CD4-positive, alpha-beta T cell treated with Interleukin-6 at 100 ng/mL for 8 hours (primary cell): ENCODE measurements at places on chromosomes 12 and 14.

DNA sequence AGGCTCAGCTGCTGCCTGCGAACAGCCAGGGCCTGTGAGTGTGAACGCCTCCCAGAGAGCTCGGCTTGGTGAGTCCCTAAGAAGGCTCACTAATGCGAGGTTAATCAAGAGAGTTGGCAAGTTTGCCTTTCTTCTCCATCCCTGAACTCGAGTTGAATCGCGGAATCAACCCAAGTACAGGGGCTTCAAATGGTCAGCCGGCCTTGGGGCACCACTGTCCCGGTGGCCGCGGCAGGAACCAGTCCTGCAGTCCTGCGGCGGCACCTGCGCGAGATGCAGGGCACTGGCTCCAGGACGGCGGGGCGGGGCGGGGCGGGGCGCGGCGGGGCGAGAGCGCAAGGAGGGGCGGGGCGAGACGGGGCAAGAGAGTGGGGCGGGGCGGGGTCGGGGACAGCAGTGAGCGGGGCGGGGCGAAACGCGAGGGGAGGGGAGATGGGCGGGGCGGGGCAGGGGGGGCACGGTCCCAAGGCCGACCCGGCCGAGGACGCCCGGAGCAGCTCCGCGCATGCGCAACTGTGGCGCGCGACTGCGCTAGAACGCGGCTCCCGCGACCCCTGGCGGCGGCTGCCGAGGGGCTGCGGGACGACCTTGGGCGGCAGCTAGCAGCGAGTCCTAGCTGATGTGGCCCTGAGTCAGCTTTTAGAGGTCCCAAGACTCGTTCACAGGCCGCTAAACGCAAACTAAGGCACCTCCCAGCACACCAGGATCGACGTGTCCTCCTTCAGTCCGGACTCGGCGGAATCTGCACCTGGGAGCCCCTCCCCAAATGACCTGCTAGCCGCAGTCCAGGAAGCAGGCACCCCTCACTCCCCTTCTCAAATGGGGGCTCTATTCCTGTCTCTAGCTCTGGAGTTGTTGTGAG, 58.0 kb downstream of the TTC7B start:
- peak; percentile 96 for DNase-seq

DNA sequence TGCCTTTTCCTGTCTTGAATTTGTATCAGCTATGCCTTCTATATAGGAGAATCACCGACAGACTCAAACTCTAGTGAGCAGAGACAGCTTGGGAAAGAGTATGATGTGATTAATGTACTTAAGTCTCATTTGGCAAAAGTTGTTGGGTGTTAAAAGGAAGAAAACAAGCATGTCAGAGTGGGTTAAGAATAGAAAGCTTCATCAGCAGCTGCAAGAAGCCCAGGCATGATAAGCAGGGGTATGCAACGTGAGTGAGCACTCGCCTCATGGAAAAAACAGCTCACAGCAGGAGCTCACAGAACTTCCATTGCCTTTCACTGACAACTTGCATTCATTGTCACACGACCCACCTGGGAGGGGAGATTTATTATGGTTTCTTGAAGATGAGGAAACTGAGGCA, 35.9 kb upstream of the WNK1 start:
- DNase-seq = no peak

DNA sequence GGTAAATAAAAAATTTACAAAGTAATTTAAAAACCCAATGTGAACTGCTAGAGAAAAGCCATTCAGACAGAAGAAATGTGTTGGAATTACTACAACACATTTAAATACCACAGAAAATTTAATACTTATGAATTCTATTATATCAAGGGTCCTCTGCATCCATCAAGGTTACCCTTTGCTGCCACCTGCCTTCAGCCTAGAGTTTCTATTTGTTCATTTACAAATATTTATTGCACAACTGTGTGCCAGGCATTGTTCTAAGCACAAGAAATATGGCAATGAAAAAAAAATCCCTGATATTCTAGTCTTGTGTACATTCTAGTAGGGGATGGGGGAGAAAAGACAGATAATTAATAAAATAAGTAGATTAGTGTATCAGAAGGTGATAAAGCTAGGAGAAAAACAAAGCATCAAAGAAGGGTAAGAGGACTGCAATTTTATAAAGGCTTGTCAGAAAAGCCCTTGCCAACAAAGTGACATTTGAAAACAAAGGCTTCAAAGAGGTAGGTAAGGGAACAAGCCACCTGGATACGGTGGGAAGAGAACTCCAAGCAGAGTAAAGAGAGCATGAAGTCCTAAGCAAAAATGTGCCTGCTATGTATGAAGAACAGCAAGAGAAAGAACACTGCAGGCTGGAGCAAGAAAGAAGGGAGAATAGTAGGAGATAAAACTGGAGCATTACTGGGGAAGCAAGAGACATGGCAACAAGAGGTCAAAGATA, 59.1 kb upstream of the SLC6A13 start:
- DNase-seq = no peak

- no peak for DNase-seq
Observed at GRCh38 chr14:103308717-103309616, 25.1 kb upstream of the EIF5 start.

DNA sequence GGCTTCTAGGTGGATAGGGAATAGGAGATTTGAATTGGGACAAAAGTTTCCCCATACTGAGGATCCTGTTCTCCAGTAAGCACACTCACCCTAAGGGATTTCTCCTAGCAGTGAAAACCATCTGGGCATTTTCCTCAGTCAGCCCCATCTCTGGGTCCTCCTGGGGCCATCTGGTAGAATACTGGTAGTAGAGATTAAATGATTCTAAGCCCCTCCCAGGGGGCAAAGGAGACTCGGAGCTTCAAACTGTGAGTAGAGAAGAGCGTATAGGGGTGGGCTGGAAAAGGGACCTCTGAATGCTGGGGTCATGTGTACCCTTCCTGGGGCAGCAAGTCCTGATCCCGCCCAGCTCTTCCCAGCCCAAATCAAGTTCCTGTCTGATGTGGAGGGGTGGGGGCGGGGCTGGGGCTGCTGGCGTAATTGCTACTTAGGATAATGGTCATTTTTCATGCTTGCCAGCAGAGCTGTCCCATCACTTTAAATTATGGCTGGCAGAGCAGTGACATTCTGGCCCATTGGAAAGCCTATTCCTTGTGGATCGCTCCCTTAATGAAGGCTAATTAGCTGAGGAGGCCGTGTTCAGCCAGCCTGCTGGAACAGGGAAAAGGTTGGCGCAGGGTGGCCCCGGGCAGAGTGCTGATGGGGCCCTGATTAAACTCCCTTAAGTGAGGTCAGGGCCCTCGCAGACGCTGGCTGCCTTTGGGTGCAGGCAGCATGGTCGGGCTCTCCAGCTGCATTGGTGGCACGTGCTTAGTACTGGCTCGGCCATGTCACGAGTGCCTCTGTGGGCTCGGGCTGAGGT, 127.8 kb downstream of the TSPAN9 start:
- DNase-seq = no peak

DNA sequence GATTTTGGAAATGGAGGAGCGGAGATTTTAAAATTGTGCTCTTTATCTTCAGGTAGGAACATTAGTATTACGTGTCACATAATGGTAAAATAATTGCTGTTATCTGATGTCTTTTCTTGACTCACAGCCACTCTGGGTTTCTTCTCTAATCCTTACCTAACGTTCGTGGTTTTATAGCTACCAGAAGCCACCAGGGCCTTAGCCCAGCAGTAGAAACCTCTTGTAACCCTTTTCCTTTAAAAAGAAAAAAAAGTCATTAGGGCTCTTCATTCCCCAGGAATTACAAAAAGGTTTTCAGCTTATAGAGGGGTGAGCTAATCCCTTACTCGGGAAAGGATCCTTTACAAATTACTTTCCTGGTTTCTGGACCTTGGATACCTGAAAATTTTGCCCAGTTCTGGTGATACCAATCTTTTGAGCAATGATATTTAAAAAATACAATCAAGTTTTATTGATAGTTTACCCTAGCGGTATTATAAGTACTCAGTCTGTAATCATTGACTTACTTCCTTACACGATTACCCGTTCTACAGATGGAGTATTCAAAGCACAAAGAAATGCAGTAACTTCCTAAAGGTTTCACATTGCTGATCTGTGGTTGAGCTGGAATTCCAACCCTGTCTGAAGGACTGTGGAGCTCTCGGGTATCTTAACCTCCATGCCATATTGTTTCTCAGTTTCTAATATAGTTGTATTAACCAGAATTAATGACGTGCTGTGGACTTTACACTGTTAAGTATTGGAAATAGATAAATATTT, 1.6 kb downstream of the GABARAPL1 start:
- DNase-seq = no peak

GRCh38 chr12:101019667-101020066, 190.4 kb downstream of the SLC5A8 start:
- DNase-seq = no peak

DNA sequence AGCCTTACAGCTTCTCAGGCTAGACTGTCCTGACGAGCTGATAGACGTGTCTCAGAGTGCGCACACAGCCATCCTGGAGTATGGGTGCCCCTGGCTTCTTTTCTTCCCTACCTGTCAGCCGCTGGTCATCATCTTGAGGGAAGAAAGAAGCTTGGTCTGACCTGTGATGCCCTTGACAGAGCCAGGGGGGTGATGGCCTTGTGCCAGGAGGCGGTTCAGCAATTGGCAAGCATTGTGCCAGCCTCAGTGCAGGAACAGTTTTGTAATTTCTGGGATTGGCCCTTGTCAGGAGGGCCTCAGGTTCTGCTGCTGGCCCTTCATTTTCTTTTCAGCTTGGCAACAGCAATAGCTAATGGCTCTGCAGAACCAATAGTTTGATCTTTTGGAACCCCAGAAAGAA, 80.1 kb downstream of the ADCK1 start:
- no peak for DNase-seq

DNA sequence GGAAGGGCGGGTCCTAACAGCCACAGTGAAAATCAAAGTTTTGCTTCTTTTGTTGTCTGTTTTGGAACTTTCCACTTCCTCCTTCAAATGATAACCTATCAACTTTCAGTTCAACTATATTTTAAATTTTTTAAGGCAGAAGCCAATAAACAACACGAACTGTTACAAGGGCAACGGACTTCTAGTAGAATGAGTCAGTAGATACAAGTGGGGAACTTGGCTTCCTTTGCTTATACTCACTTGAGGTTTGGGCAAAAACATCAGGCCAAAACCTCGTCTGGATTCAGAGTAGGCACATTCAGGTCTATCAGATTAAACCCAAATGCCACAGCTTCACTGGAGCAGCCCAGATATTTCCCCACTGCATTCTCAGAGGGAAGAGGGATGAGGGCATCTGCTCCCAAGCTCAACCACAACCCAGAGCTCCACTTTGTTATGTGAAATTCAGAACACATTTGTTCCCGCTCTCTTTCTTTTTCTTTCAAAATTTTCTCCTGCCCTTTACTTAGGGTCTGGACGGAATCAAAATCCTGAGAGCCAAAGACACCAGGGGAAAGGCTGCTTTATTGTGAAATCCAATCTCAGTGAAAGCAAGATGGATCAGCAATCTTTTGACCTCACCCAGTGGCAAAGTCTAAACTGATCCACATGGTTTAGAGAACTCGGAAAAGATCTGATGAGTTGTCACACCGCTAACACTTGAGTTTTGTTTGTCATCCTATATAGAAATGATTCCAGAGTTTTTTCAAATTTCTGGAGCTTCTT, 152.5 kb upstream of the BTG1 start:
- DNase-seq = peak; percentile 60

GRCh38 chr14:44586910-44587309, 79.8 kb upstream of the FSCB start:
- no peak for DNase-seq
